Caudate nucleus (tissue), 63 donors: ENCODE measurements at places on chromosomes 2 and 18.

DNA sequence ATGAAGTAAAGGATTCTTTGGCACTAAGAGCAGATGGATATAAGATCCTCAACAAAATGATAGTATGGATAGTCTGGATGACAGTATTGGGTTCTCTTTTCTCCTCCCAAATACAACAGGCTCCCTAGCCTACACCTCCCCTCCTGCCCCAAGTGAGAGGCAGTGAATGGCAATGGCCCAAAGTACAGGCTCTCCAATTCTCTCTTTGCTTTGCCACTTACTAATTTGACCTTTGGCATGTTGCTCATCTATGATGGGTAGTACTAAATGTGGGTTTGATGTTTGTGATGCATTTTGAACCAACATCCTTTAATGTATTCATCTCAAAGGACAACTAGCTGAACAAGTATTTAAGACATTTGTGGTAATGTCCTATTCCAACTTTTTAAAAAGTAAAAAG is 65.9 kb downstream of the EIF5B start:
- no peak for DNase-seq

- no peak for DNase-seq
Observed at GRCh38 chr2:19943189-19943588, 41.4 kb upstream of the TTC32 start.

DNA sequence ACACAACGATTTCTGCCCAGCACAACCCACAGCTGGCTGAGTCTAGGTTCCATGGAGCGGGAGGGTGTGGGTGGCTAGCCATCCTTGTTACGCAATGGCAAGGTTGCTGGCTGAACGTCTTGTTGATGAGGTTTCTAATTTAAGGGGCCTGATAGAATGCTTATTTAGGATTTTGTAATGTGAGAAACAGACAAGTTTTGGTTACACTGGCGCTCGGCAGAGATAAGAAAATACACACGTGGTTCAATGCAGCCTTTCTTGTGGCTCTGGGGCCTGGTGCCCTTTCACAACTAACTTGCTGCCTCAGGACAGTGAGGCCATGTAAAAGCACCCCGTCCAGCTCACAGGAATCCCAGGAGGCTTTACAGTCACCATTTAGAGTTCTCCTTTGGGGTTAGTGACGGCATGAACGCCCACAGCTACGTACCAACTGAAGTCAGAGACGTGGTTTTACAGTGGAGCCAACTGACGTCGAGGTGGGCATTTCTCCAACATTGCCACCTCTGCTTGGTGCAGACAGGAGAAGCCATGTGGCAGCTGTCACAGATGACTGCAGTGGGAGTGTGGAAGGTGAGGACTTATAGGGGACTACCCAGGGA is 29.7 kb upstream of the PIEZO2 start:
- no peak for DNase-seq

DNA sequence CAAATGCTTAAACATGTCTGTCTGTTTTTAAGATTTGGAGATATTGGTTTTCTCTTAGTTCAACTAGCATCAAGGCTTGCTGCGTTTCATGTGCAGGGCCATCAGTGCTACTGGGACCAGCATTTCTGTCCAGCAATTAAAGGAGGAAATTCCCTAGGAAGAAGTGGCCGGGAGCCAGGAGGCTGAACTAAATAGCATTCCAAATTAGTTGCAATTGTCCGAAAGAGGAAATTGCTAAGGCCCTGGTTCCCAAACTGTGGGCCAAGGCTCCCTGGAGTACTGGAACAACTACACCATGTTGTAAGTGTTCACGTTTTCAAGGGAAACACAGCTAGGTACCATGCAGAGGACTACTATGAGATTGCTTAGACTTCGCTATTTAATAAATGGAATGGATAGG is 257.9 kb downstream of the PTPRM start:
- DNase-seq: no peak

DNA sequence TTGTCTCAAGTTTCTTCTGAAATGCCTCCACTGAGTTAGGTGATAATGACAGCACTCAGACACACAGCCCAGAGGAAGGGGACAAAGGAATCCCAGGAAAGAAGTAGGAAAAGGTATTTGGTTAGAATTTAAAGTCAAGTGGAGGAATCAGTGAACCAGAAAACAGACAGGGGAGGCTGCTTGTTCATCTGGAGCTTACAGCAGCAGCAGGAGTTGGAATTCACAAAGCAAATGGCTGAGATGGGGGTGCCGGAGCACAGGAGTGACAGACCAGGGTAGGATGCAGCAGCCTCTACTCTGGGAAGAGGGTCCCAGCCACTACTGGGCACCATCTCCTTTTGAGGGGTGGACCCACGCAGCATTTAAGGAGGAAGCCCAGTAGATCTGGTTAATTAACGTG is 104.8 kb downstream of the ST6GAL2 start:
- no peak for DNase-seq

- no peak for DNase-seq
Observed at GRCh38 chr2:158716921-158717320, 78.2 kb upstream of the DAPL1 start.

- no peak for DNase-seq
Observed at GRCh38 chr2:187554011-187554703, at the start of gene TFPI. TFPI (minus strand) TSS chr2:187554435; CDS start chr2:187503768, 50,667 bp downstream.

DNA sequence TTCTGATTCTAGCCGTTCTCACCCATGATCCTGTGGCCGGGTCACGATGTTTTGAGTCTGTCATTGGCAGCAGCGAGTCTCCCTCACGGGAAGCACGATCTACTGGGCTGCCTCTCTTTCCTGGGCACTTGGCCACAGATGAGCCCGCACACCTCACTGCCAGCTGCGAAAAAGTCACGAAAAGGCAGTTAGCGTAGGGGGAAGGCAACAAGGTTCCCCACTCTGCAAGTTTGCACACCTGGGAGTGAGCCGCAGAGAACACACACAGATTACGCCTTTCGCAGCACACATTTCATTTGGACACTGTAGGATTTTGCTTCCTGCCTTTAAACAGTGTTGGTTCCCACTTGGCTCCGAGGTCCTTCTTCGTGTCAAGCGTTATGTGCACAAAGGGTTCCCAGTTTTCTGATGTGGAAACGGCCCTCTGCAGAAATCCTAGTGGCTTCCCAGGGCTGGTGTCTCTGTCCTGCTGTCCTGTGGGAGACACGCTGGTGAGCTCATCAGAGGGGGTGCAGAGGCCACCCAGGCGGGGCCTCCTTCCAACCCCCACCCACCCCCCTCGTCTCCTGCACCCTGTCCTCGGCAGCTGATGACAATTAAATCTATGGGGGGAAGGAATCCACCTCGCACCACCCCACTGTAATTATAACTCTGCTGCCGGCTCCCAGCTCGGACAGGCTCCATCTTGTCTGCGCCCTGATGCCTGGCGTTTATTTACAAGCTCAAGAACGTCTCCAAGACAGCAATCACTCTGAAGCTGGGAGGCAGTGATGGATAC is 157.3 kb upstream of the SALL3 start:
- DNase-seq: no peak
